ENCODE measurements at places on chromosomes 7 and 10. TPM values are rescaled to one million over a fixed set of nuclear protein-coding genes. Genes with fewer than 3 reads are reported as not detected.

DNA sequence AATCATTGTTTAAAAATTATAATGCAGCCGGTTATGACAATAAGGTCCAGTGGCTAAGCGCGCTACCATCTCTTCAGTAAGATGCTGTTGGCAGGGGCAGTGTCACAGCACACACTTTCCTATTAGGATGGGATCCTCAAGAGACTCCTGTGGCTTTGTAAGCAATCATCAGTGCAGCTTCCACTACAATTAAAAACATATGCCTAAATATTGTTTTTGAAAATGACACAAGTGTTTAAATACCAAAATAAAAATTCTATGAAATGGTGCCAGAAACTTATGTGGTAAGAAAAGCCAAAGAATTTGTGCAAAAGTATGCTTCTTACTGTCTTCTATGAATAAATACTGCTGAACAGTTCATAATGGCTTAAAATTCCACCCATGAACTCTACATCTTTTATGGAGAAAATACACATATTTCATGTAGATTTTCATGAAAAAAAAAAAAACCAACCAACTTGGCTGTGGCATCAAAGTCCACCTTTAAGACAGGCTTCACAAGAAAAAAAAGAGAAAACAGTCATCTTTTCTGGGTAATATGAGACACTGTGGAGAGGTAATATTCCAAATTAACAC, 132.8 kb downstream of the SEMA3C start:
- H3K36me3 ChIP-seq, result no peaks in the 10 kb centered on the region
- no peak overlapping the region for H3K27ac ChIP-seq
- no peak overlapping the region for H3K4me3 ChIP-seq
- no peaks in the 10 kb centered on the region for H3K27me3 ChIP-seq
- peaks cover 37% of the 10 kb centered on the region for H3K4me1 ChIP-seq

- no peaks in the 10 kb centered on the region for H3K4me1 ChIP-seq
- no peak for DNase-seq
- H3K36me3 ChIP-seq, result no peaks in the 10 kb centered on the region
- no peak overlapping the region for H3K4me3 ChIP-seq
- H3K27ac ChIP-seq, result no peak overlapping the region
Measured at GRCh38 chr10:70779088-70779487, 6.1 kb downstream of the TBATA start.

GRCh38 chr7:51069411-51070083, 247.1 kb downstream of the COBL start:
- no peaks in the 10 kb centered on the region for H3K27me3 ChIP-seq
- peaks cover 6% of the 10 kb centered on the region for H3K4me1 ChIP-seq
- H3K4me3 ChIP-seq, result no peak overlapping the region
- no peaks in the 10 kb centered on the region for H3K36me3 ChIP-seq
- no peak for DNase-seq
- H3K27ac ChIP-seq, result no peak overlapping the region

DNA sequence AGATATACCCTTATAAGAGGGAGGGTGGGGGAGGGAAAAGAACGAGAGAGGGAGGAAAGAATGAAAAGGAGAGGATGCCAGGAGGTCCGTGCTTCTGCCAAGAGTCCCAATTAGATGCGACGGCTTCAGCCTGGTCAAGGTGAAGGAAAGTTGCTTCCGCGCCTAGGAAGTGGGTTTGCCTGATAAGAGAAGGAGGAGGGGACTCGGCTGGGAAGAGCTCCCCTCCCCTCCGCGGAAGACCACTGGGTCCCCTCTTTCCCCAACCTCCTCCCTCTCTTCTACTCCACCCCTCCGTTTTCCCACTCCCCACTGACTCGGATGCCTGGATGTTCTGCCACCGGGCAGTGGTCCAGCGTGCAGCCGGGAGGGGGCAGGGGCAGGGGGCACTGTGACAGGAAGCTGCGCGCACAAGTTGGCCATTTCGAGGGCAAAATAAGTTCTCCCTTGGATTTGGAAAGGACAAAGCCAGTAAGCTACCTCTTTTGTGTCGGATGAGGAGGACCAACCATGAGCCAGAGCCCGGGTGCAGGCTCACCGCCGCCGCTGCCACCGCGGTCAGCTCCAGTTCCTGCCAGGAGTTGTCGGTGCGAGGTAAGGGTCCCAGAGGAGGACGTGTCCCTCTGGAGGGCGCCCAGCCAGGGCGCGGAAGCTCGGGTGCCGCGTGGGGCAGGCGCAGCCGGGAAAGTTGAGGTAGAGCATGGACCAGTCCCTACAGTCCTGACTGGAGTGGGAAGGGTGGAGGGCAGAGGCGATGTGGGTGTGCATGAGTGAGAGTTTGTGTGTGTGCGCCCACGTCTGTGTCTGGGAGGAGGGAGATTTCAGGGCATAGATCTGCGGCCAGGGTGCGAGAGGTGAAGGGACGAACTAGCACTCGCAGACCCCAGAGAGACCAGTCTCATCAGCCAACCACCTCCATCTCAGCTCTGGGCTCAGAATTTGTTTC, 844 bp downstream of the GRM3 start:
- H3K36me3 ChIP-seq, result no peaks in the 10 kb centered on the region
- H3K27me3 ChIP-seq, result peaks cover 10% of the 10 kb centered on the region

GRCh38 chr7:8197994-8198698, 63.8 kb downstream of the ICA1 start:
- H3K27me3 ChIP-seq, result no peaks in the 10 kb centered on the region
- no peaks in the 10 kb centered on the region for H3K4me1 ChIP-seq
- no peak for DNase-seq
- H3K27ac ChIP-seq, result no peak overlapping the region
- H3K36me3 ChIP-seq, result no peaks in the 10 kb centered on the region
- no peak overlapping the region for H3K4me3 ChIP-seq

Gene EXOC6
- polyA plus RNA-seq, result 7.4 TPM

DNA sequence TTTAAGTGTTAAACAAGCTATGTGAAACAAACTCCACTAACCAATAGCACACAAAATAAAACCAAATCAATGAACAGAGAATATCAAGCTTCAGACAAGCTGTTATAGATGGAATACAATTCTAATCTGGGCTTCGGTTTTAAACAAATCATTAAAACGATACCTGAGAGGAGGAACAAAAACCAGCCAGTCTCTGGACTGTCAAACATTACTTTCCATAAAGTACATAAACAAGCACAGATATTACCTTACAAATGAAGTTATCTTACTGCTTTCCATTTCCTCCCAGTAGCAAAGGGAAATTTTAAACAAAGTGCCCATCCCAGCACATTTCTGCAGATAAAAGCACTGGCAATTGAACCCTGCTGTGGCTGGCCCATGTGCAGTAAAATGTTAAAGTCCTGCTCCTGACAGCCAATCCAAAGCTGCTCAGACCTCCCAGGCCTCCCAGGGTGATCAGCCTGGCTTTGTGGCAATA, 128.0 kb downstream of the NRCAM start:
- no peaks in the 10 kb centered on the region for H3K27me3 ChIP-seq
- H3K36me3 ChIP-seq, result no peaks in the 10 kb centered on the region
- no peak overlapping the region for H3K27ac ChIP-seq
- H3K4me3 ChIP-seq, result no peak overlapping the region
- H3K4me1 ChIP-seq, result no peaks in the 10 kb centered on the region

Gene IKZF5
- polyA plus RNA-seq, result 6.1 TPM

Gene SPDYE2
- polyA plus RNA-seq, result 0.10 TPM

- no peaks in the 10 kb centered on the region for H3K36me3 ChIP-seq
- no peaks in the 10 kb centered on the region for H3K27me3 ChIP-seq
- no peak for DNase-seq
- H3K4me3 ChIP-seq, result no peak overlapping the region
- H3K27ac ChIP-seq, result no peak overlapping the region
Measured at GRCh38 chr7:11261470-11261869, 287.8 kb downstream of the PHF14 start.

GRCh38 chr10:113056441-113057021, 106.5 kb downstream of the TCF7L2 start:
- DNase-seq, result no peak
- H3K27me3 ChIP-seq, result no peaks in the 10 kb centered on the region
- H3K4me1 ChIP-seq, result peaks cover 25% of the 10 kb centered on the region
- no peaks in the 10 kb centered on the region for H3K36me3 ChIP-seq
- no peak overlapping the region for H3K27ac ChIP-seq

DNA sequence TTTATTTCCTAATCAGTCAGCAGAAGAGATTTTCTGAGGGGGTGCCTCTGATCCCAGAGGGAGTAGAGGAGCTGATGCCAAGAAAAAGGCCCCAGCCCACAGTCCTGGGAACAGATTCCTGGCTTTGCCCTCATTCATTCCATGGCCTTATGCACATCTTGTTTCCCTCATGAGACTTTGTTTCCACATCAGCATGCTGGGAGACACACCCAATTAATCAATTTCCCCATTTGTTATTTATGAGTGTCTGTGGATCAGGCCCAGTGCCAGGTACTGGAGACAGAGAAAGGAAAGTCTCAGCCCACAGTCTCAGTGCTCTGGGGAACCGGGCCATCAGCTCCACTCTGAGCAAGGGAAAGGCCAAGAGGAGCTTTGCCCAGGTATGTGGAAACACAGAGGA, 496.2 kb upstream of the ZMIZ1 start:
- DNase-seq, result peak; percentile 76
- no peak overlapping the region for H3K27ac ChIP-seq
- H3K4me1 ChIP-seq, result no peaks in the 10 kb centered on the region

DNA sequence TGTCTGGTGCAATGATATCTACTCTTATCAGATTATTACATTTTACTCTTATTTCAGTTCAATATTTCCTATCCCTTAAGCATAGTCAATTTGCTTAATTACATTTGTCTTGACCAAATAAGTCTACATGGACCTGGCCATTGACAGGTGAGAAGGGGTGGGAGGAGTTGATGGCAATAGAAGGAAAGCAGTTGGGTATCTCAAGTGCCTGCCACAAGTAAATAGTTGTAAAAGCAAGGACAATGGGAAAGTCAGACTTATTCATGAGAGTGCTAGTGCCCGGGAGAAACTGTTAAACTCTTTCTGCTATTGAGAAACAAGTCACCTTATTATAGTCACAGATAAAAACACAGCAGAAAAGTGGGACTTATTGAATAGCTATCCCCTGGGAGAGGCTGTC, 32.4 kb upstream of the HGF start:
- H3K4me1 ChIP-seq, result no peaks in the 10 kb centered on the region
- H3K36me3 ChIP-seq, result no peaks in the 10 kb centered on the region
- no peaks in the 10 kb centered on the region for H3K27me3 ChIP-seq
- H3K27ac ChIP-seq, result no peak overlapping the region
- H3K4me3 ChIP-seq, result no peak overlapping the region
- no peak for DNase-seq

Gene TAS2R4
- polyA plus RNA-seq, result 0.07 TPM

Gene ZNF853
- 7.8 TPM for polyA plus RNA-seq

DNA sequence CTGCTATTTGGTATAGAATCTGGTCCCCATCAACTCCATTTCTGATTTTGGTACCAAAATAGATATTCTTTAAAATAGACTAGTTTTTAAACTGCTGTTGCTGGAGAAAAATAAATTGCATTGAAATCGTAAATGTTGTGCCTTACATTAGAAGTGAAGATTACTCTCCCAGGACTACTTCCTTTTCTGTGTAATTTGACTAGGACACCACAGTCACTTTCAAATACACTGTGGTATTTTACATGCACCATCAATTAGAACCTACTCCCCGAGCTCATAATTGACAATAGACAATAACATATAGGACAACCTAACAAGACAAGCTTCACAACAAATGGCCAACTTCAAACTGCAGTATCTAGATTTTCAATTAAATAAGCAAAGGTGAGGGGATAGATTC, 211.5 kb downstream of the DGKB start:
- DNase-seq, result no peak
- H3K4me1 ChIP-seq, result no peaks in the 10 kb centered on the region
- H3K27me3 ChIP-seq, result no peaks in the 10 kb centered on the region
- no peaks in the 10 kb centered on the region for H3K36me3 ChIP-seq
